Suprapubic skin (tissue), 4 donors: ENCODE measurements at places on chromosomes 7 and 10. TPM values are rescaled to one million over a fixed set of nuclear protein-coding genes. Genes with fewer than 3 reads are reported as not detected.

Gene PSD
- total RNA-seq: 2.1 TPM

DNA sequence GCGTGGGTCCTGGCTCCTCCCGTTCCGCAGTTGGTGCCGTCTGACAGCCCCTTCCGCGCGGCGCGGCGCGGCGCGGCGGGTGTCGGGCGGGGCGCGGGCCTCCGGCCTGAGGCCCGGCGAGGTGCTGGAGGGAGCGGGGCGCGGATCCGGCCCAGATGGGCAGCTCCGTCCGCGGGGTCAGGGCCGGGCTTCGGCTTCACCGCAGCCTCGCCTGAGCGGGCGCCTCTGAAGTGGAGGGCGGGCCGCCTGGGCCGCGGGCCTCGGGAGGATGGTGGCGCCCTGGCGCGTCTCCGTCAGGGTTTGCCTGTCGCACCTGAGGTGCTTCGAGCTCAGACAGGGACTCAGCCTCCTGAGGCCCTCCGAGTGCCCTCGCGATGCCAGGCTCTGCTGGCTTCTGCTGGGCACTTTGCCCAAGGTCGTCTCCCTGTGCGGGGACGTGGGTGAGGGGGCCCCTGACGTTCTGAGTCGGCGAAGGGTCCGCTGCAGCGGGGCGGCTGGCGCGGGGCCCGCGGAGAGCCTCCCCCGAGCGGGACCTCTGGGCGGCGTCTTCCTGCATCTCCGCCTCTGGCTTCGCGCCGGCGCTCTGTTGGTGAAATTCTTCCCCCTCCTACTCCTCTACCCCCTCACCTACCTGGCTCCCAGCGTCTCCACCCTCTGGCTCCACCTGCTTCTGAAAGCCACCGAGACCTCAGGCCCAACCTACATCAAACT, 473 bp downstream of the ADCK2 start:
- H3K27ac ChIP-seq: peak overlapping the region; percentile 94
- H3K27me3 ChIP-seq: no peaks in the 10 kb centered on the region
- H3K4me1 ChIP-seq: peaks cover 27% of the 10 kb centered on the region
- H3K4me3 ChIP-seq: peak overlapping the region; percentile 93

- H3K27me3 ChIP-seq: no peaks in the 10 kb centered on the region
- peaks cover 2% of the 10 kb centered on the region for H3K4me1 ChIP-seq
These were observed 183.3 kb downstream of the SGMS1 start for GRCh38 chr10:50440489-50440888.

- no peak overlapping the region for H3K4me3 ChIP-seq
- no peak overlapping the region for H3K27ac ChIP-seq
- no peaks in the 10 kb centered on the region for H3K4me1 ChIP-seq
- no peaks in the 10 kb centered on the region for H3K27me3 ChIP-seq
These were observed 108.2 kb downstream of the ANKRD61 start for GRCh38 chr7:6139189-6139996.

Gene MRLN
- total RNA-seq: not detected

- H3K4me3 ChIP-seq: no peak overlapping the region
- H3K27me3 ChIP-seq: no peaks in the 10 kb centered on the region
- no peak for DNase-seq
- no peaks in the 10 kb centered on the region for H3K36me3 ChIP-seq
These were observed 181.1 kb downstream of the PTPN20 start for GRCh38 chr10:47092376-47092775.

DNA sequence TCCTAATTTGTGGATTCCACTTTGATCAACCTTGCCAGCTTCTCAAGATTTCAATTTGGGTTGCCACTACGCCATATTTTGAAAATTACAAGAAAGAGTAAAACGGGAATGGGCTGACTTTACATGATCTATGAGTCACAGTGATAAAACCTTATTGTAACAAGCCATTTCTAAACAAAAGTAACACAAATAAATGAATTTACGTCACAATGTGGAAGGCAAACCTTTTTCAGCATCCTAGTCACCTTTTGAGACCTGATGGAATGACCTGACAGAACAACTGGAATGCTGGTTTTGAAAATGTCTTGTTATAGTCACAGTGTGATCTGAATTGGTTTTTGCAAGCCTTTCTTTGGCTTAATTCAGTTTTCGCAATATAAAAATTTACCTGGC, 85.9 kb downstream of the CDK6 start:
- H3K4me3 ChIP-seq: no peak overlapping the region
- no peak overlapping the region for H3K27ac ChIP-seq
- no peaks in the 10 kb centered on the region for H3K27me3 ChIP-seq
- H3K36me3 ChIP-seq: no peaks in the 10 kb centered on the region

Gene PRKAG2
- 16.6 TPM for total RNA-seq

Gene PGAM2
- 2.3 TPM for total RNA-seq

DNA sequence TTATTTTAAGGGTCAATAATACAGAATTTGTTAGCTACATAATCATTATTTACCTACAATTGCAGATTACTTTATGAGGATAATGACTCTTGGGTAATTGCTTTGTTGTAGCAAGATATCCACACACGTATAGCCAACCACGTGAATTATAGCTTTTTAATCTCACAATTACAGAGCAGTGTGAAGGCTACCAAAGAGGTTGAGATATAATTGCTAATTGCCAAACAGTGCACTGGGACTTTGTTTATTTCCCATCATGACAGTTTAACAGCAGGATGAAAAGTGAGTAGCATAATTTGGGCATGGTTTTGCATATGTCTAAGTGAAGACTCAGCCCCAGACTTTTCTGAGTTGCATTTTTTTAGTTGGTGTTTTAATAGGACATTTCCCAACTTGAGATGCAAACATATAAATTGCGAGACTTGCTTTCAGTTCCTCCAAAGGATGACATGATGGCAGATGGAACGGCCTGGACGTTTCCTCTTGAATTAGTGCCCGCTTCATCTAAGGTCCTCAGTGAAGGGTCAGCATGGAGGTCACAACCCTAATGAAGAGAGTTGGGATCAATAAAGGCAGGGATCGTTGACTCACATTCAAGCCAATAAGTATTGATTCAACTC, 180.7 kb upstream of the GPR26 start:
- no peak overlapping the region for H3K27ac ChIP-seq
- H3K4me3 ChIP-seq: no peak overlapping the region
- H3K27me3 ChIP-seq: peaks cover 25% of the 10 kb centered on the region
- H3K4me1 ChIP-seq: no peaks in the 10 kb centered on the region
- DNase-seq: no peak
- H3K36me3 ChIP-seq: no peaks in the 10 kb centered on the region

- DNase-seq: no peak
- no peaks in the 10 kb centered on the region for H3K27me3 ChIP-seq
- H3K4me3 ChIP-seq: no peak overlapping the region
- no peak overlapping the region for H3K27ac ChIP-seq
- H3K36me3 ChIP-seq: no peaks in the 10 kb centered on the region
These were observed 42.8 kb downstream of the NIPSNAP2 start for GRCh38 chr7:56007167-56007652.

GRCh38 chr7:114375907-114376306, 38.7 kb upstream of the FOXP2 start:
- DNase-seq: no peak
- H3K27me3 ChIP-seq: no peaks in the 10 kb centered on the region
- H3K4me1 ChIP-seq: no peaks in the 10 kb centered on the region
- no peaks in the 10 kb centered on the region for H3K36me3 ChIP-seq
- no peak overlapping the region for H3K27ac ChIP-seq

GRCh38 chr7:2128601-2129322, 104.0 kb downstream of the MAD1L1 start:
- no peak for DNase-seq
- no peaks in the 10 kb centered on the region for H3K4me1 ChIP-seq
- no peak overlapping the region for H3K27ac ChIP-seq
- no peak overlapping the region for H3K4me3 ChIP-seq
- H3K36me3 ChIP-seq: peaks cover 26% of the 10 kb centered on the region

DNA sequence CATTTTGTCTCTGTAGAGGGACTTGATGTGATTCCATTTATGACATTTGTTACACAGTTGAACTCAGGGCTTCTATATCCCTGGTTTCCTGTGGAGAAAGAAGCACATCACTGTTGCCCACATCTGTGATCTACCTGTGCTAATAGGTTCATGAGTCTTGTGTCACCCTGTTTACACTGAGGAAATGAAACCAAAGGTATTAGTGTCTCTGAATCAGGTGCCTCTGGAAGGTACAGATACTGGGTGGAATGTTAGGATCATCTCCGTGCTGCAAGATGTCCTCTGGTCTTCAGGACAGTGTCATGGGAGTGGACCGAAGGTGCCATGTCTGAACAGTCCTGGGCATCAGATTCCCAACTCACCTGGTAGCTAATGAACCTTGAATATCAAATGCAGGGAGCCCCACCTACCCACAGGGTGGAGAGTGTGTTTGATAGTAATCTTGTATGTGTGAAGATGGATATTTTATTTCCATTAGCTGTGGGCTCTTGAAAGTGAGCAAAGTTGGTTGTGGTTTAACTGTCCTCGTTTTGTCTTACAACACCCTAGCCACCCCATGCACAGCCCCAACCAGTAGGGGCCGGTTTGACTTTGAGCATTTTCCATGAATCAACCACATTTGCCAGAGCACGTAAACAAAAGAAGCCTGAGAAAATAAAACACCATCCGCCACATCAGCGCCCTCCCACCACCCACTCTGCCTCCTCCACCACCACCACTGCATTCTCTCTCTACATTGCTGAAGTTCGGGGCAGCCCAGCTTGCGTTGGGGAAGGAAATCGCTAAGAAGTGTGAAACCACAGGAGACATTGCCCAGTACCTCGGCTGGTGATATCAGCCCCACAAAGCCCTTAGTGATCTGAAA, 40.7 kb downstream of the TARP start:
- no peak for DNase-seq
- H3K4me1 ChIP-seq: no peaks in the 10 kb centered on the region
- peaks cover 20% of the 10 kb centered on the region for H3K36me3 ChIP-seq
- H3K4me3 ChIP-seq: no peak overlapping the region
- no peaks in the 10 kb centered on the region for H3K27me3 ChIP-seq

Gene CLDN4
- total RNA-seq: 389 TPM

Gene CPA2
- total RNA-seq: not detected

Gene ATG9B
- 180 TPM for total RNA-seq

- no peak overlapping the region for H3K4me3 ChIP-seq
- H3K27ac ChIP-seq: no peak overlapping the region
- H3K36me3 ChIP-seq: no peaks in the 10 kb centered on the region
- no peak for DNase-seq
These were observed 122.5 kb upstream of the EGR2 start for GRCh38 chr10:62938672-62939071.

GRCh38 chr10:57624856-57625592, 642.7 kb downstream of the IPMK start:
- no peaks in the 10 kb centered on the region for H3K27me3 ChIP-seq
- H3K4me3 ChIP-seq: no peak overlapping the region
- no peak overlapping the region for H3K27ac ChIP-seq
- no peaks in the 10 kb centered on the region for H3K4me1 ChIP-seq

Gene DNTT
- not detected for total RNA-seq

DNA sequence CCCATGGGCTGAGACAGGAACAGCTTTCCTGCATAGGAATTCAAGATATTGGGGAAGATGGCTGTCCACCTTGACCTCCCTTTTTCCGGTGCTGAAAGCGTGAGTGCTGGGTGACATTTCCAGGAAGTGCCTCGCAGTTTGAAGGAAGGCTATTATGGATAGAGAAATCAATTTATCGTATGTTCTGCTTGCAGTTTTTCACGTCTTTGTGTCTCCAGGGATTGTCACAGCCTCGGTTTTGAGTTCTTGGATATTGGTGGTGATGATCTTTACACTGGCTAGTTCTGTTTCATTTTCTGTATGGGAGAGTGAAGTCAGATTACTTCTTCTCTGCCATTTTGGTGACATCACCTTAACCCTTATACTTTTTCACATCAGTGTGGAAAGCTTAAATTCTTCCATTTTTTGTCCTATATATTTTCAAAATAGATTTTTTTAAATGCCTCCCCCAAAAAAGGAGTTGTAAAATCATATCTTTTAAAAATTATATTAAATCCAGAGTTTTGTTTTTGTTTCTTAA, 102.5 kb upstream of the APBB1IP start:
- H3K4me1 ChIP-seq: peaks cover 3% of the 10 kb centered on the region
- H3K4me3 ChIP-seq: peak overlapping the region; percentile 21
- H3K27ac ChIP-seq: no peak overlapping the region
- no peaks in the 10 kb centered on the region for H3K36me3 ChIP-seq

DNA sequence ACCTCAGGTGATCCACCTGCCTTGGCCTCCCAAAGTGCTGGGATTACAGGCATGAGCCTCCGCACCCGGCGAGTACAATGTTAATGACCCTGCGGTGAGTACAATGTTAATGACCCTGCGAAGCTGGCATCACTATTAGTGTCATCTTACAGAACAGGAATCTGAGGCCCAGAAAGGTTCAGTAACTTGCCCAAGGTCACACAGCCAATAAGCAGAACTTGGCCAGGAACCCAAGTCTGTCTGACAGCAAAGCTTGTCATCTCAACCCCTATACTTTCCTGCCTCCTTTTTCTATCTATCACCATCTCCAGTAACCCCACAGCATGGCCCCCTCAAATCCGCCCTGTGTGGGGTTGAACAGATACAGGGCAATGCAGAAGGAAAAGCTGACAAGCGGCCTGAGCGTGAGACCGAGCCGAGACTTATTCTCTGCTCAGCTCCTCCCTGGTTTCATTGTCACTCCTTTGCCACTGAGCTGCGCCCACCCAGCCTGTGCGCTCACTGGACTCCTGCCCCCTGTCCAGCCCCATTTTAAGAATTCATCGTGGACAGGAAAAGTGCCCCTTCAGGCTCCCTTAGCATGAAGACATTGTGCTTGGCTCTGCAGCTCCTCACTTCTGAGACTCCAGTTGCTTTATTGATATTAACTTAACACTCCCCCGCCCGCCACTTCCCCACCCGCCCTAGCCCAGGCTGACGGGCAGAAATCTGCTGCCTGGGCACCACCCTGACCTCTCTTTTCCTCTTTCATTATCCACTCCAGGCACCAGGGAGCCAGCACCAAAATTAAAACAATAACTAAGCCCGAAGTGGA, 58.1 kb upstream of the LBX1 start:
- no peak overlapping the region for H3K27ac ChIP-seq
- no peaks in the 10 kb centered on the region for H3K36me3 ChIP-seq
- no peak overlapping the region for H3K4me3 ChIP-seq
- peaks cover 27% of the 10 kb centered on the region for H3K4me1 ChIP-seq
- peaks cover 100% of the 10 kb centered on the region for H3K27me3 ChIP-seq

Gene NPSR1
- total RNA-seq: not detected

- H3K36me3 ChIP-seq: no peaks in the 10 kb centered on the region
- H3K4me1 ChIP-seq: no peaks in the 10 kb centered on the region
- no peaks in the 10 kb centered on the region for H3K27me3 ChIP-seq
- no peak for DNase-seq
- no peak overlapping the region for H3K4me3 ChIP-seq
- no peak overlapping the region for H3K27ac ChIP-seq
These were observed 13.9 kb downstream of the LMTK2 start for GRCh38 chr7:98120559-98120958.
